ENCODE measurements at places on chromosomes 3 and 15.

DNA sequence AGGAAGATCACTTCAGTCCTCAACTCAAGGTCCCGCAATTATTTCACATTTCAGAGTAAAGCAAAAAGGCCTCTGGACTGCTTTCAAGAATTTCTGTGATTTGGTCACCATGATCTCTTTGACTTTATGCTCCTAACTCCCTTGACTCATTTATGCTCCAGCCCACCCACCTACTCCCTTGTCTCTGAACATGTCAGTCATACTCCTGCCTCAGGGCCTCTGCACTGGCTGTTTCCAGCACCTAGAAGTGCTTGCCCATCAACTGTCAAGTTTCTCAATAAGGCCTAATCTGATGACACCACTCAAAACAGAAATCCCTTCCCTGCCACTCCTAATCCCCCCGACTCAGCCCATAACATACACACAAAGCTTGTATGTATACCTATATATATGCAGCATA, 36.1 kb upstream of the CSPG5 start:
- no peak for DNase-seq

DNA sequence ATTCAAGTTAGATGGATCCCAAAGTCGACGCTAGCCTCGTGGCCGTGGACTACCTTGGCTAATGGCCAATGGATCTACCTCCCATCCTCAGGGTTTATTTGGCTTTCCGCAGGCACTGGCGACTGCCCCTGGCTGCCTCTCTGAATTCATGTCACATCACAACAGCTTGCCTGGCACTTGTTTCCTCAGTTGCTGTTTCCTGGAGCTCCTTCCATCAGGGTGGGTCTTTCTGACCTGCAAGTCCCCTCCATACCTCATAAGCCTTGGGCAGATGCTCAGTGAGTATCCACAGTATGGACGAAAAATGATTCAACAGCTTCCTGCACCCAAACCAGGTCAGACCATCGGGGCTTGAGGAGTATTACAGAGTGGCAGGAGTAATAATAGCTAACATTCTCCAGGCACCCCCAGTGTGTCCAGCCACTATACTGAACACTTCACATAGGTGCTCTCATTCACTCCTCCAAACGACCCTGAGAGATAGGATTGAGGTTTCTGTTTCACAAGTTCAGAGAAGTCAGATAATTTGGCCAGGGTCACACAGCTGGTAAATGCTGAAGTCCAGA, 311.5 kb downstream of the TLE3 start:
- no peak for DNase-seq

DNA sequence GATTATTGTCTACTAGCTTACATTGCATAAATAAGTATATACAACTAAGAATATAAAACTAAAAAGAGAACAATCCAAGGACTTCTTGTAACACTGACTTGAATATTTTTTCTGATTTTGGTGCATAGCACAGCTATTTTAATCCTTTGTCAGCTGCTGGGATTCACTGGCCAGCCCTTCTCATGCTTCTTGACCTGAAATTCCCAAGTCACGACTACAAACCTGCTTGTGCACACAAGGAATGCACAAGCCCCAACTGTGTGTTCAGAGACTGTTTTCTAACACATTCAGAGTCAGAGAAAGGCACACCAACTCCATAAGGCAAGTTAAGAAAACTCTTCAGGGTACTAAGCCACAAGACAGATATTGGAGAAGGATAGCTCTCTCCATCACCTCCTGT, 80.9 kb downstream of the TNIK start:
- no peak for DNase-seq

GRCh38 chr3:187736418-187736871, 8.8 kb downstream of the BCL6 start:
- DNase-seq, result no peak

GRCh38 chr3:41194701-41195100, 4.6 kb upstream of the CTNNB1 start:
- DNase-seq, result peak; percentile 28

- peak; percentile 55 for DNase-seq
Measured at GRCh38 chr15:83565553-83566159, 88.3 kb upstream of the ADAMTSL3 start.
